ENCODE measurements at places on chromosomes 1 and 21. TPM values are rescaled to one million over a fixed set of nuclear protein-coding genes. Genes with fewer than 3 reads are reported as not detected.

Gene SIM2
- not detected for total RNA-seq

Gene ADAM30
- not detected for total RNA-seq

Gene TMEM81
- 6.8 TPM for total RNA-seq

Gene TNN
- not detected for total RNA-seq

Gene LMOD1
- total RNA-seq = not detected

Gene SLC9C2
- total RNA-seq = not detected

Gene WNT4
- total RNA-seq = not detected

Gene SHE
- not detected for total RNA-seq

Gene CYP4Z1
- total RNA-seq = not detected

Gene MAP3K7CL
- total RNA-seq = 10.1 TPM

Gene GPR61
- total RNA-seq = not detected

Gene PIK3R3
- 0.78 TPM for total RNA-seq

GRCh38 chr1:167784876-167785550 lies 63.2 kb downstream of the MPZL1 start:
- no peak for DNase-seq

GRCh38 chr1:234602334-234603220 lies 7.4 kb downstream of the IRF2BP2 start:
- peak; percentile 50 for DNase-seq

DNA sequence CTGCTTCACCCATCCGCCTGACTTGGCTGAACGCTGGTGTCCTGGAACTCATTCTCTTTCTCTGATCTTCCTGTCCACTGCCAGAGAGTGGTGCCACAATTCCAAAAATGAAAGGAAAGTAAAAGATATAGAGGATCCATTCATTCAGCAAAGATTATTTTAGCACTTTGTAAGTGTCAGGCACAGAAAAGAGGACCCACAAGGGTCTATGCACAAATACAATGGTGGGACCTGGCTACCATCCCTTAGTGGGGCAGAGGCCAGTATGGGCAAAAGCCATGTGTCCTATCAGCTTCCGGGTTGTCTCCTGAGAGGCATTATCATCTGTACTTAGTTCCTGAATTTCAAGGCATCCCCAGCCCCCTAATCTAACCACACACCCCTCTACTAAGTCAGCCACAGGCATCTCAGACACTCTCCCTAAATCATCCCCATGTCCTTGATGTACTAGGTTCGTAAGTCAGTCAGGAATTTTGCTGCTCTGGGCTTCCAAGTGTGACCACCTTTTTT lies 19.0 kb downstream of the SSR2 start:
- no peak for DNase-seq

DNA sequence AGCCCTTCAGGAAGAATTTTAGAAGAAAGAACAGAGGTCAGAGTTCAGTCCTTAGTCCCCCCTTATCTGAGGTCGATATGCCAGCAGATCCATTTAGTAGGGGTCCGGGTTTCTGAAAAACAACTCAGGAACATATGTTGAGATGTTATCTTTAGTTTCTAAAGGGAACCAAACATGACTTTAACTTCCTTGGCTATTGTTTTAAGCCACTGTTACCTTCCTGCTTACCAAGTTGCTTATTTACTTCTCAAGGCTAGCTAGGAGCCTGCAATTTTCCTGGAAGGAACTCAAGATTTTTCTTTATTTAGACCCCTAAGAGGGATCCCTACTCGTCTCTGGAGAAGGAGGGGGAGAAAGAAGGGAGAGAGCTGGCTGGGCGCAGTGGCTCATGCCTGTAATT lies 54.3 kb downstream of the KCNC4 start:
- DNase-seq = no peak

- DNase-seq = no peak
These were observed 287.4 kb upstream of the ZP4 start for GRCh38 chr1:238177960-238178645.

DNA sequence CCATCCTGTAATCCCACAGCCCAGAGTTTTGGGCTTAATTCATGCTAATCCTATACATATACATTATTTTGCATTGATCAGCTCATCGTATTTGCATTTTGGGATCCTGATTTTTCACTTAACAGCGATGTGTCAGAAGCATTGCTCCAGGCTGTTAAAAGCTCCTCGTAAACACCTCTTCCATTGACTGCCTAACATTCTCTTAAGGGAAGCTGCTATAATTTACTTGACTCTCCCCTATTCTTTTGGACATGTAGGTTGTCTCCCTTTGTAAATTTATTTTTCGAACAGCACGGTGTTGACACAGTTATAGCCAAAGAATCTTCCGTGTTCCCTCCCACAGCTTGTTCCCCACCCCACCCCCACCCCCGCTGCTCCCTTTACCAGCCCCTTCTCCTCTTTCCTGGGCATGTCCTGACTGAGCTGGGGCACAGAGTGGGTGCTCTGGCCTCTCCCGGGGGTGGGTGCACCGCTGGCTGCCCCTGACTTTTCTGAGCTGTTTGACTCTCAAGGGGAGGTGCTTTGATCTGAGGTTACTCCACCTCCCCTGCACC lies 22.8 kb downstream of the LDLRAP1 start:
- DNase-seq = no peak

GRCh38 chr1:38085666-38086330 lies 39.2 kb upstream of the POU3F1 start:
- DNase-seq = no peak

- DNase-seq = no peak
These were observed 8.3 kb downstream of the RCAN1 start for GRCh38 chr21:34606621-34607020.

DNA sequence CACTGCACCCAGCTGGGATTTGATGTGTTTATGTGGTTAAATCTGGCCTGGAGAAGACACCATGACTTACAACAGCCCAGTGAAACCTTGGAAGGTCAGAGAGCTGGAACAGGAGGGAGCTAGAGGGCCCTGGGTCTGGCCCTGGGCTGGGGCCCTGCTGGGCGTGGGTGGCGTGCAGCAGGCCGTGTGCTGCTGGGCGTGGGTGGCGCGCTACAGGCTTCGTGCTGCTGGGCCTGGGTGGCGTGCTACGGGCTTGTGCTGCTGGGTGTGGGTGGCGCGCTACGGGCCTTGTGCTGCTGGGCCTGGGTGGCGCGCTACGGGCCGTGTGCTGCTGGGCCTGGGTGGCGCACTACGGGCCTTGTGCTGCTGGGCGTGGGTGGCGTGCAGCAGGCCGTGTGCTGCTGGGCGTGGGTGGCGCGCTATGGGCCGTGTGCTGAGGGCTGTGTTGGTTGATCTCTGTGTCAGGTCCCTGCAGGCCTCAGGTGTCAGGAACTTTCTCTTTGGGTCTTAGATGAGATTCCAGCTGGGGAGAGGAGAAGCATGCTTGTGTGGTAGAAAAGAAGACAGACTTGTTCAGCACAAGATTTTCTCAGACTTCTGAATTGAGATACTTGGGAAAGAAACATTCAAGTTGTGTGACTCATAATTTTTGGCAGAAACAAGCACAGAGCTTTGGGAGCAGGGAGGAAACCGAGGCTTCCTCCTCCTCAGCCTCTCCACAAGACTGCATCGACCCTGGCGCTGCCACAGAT lies 66.0 kb downstream of the COL18A1 start:
- DNase-seq = no peak

DNA sequence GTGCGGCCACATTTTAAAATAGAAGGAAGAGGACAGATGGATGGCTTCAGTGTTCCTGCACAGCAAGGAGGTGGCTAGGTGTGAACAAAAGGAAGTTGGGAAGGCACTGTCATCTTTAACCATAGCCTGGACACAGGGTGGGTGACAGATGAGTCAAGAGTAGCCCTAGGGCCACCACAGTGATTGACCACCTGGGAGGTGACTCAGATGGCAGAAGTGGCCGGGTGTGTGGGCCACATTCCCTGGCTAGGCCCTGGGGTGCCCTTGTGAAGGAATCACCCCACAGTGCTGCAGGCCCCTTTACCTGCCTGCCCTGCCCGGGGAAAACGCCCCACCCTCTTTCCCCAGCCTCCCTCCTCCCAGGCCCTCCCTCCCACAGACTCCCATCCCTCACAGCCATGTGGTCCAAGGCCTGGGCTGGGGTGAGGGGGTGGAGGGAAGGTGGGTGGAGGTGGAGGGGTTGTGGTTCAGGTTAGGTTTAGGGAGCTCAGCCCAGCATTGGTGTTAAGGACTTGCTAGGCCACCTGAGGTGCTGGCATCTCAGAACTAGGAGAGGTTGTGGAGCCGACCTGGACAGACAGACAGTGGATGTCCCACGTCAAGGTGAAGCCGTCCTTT lies 59.1 kb downstream of the SPSB1 start:
- DNase-seq = no peak

DNA sequence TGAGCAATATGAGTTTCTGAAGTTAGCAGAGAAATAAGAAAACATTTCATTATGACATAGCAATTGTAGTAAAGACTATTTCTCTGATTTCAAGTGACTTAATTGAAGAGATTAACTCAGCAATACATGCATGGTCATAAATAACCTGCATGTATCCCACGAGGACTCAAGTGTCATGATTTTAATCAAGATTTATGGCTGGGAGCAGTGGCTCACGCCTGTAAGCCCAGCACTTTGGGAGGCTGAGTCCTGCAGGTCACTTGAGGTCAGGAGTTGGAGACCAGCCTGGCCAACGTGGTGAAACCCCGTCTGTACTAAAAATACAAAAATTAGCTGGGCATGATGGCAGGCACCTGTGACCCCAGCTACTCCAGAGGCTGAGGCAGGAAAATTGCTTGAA lies 311.9 kb upstream of the PLD5 start:
- no peak for DNase-seq

GRCh38 chr1:170146720-170147263 lies 1.0 kb downstream of the NTMT2 start:
- DNase-seq = no peak

- DNase-seq = no peak
These were observed 16.9 kb downstream of the NTMT2 start for GRCh38 chr1:170162459-170163246.

DNA sequence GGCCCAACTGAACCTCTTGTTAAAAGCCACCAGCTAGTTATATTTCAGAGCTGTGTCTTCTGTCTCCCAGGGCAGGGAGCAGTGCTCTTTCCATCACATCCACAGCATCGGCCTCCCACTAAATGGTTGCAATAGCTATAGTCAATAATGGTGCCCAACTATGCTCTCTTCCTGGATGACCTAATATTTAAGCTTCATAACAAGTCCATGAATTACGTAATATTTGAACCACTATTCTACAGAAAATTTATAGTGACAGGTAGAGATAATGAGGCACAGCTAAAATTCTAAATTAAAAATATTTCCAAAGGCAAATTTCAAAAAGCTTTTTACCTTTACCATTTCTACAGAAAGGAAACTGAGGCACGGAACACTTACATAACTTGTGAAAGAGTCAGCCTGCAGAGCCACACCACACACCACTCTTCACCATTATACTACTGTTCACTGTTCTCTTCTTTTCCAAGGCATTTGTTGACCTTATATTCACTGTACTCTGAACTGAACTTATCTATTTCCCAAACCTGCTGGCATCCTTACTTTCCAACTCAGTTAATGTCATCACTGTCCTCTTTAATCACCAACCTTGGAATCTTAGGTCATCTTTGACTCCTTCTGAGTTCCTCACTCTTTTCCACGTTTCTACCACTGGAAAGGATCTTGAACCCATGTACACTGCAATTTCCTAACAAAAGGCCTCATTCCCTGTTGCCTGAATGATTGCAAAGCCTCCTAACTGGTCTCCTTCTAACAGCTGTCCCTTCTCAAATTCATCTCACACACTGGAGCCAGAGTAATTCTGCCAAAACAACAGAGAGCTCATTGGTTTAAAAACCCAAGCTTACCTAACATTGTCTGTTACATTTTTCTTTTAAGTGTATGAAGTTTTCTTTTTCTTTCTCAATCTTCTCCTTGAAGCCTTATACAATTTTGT lies 85.5 kb downstream of the DDAH1 start:
- DNase-seq = no peak

- no peak for DNase-seq
These were observed 954.9 kb downstream of the ADGRL2 start for GRCh38 chr1:82755671-82756070.
